ENCODE measurements at places on chromosomes 6 and 20. TPM values are rescaled to one million over a fixed set of nuclear protein-coding genes. Genes with fewer than 3 reads are reported as not detected.
A peak's percentile ranks its signal among the peaks of the same experiment; 100 is the strongest.

GRCh38 chr6:111087106-111087835 is at the start of gene SLC16A10:
Gene SLC16A10 (plus strand): TSS chr6:111087503. CDS start chr6:111087753, 250 bp downstream.
- no peaks in the 10 kb centered on the region for H3K36me3 ChIP-seq
- peaks cover 11% of the 10 kb centered on the region for H3K4me1 ChIP-seq
- peaks cover 7% of the 10 kb centered on the region for H3K27me3 ChIP-seq
- DNase-seq: peak; percentile 82

DNA sequence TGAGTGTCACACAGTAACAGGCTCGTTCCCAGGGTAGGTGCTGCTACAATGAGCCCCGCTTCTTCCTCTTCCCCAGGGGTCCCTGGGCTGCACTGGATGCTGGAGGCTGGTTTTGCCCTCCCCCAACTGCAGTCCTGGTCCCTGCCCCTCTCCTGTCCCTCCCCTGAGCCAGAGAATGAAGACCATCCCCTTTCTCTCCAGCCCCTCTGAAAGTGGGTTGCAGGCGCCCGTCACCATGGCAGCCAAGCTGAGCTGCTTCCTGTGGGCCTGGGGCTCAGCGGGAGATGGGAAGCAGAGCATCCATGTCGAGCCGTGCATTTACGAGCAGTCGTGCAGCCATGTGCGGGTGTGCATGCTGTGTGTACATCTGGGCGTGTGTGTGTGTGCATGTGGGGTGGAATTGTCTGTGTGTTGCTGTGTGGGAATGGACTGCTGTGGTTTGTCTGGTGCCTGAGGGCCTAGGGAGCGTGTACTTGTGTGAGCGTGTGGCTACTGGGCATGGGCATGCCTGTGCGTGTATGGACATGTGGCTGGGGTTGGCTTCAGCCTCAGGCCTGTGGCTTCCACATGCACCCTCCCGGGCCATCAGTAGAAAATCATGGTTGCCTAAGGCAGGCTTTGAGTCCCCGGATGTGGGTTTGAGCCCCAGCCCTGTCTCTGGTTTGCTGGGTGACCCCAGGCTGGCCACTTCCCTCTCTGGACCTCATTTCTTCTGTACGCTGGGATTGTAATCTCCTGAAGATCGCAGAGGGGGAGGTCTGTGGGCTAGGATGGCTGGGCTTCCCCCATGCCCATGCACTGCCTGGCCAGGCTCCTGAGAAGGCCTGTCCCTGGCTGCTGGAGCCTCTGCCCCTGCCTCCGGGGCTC is 48.8 kb downstream of the SRC start:
- DNase-seq: peak; percentile 38
- no peak overlapping the region for H3K4me3 ChIP-seq
- H3K27me3 ChIP-seq: no peaks in the 10 kb centered on the region
- no peak overlapping the region for H3K27ac ChIP-seq
- H3K36me3 ChIP-seq: no peaks in the 10 kb centered on the region

DNA sequence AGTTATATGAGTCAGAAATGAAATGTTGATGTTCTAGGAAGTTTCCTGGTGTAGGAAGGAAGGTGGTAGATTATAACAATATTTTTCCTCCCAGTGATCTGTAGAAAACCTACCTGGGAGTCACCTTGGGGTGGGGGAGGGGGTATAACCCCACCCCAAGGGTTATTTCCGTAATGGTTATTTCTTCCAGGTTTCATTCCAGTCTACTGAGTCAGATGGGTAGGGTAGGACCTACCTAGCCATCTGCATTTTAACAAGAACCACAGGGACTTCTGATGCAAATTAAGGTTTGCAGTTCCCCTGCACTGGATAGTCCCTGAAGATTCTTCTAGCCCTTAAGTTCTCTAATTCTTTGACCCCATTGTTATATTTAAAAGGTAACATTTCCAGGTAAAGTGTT is 88.9 kb downstream of the ARMC2 start:
- no peak overlapping the region for H3K4me3 ChIP-seq
- no peaks in the 10 kb centered on the region for H3K36me3 ChIP-seq
- DNase-seq: no peak
- peaks cover 17% of the 10 kb centered on the region for H3K4me1 ChIP-seq

- H3K36me3 ChIP-seq: no peaks in the 10 kb centered on the region
- no peaks in the 10 kb centered on the region for H3K4me1 ChIP-seq
- H3K27me3 ChIP-seq: no peaks in the 10 kb centered on the region
- no peak overlapping the region for H3K4me3 ChIP-seq
- no peak overlapping the region for H3K27ac ChIP-seq
These were observed 159.9 kb downstream of the EYA2 start for GRCh38 chr20:47054506-47054905.

SLC17A1 gene
- not detected for total RNA-seq

DNA sequence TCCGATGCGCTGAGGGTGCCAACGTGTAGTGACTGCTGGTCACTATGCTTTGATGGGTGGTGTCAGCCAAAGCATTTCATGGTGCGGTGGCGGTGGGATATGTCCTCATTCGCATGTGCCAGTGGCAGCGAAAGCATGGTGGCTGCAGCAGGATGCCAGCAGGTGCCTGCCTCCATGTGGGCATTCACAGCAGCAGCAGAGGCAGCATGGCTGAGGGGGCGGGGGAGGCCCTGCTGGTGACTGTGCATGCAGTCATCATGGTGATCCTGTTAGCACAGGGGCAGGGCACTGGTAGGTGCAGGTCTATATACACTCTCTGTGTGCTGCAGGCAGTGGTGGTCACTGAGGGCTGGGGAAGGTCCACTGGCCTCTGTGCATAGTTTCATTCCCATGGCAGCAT is 22.0 kb downstream of the FIG4 start:
- no peaks in the 10 kb centered on the region for H3K4me1 ChIP-seq
- H3K27ac ChIP-seq: no peak overlapping the region
- peak; percentile 47 for DNase-seq
- no peak overlapping the region for H3K4me3 ChIP-seq
- no peaks in the 10 kb centered on the region for H3K27me3 ChIP-seq

GRCh38 chr20:4581838-4582237 is 139.9 kb upstream of the PRND start:
- no peak overlapping the region for H3K4me3 ChIP-seq
- H3K27me3 ChIP-seq: no peaks in the 10 kb centered on the region
- H3K36me3 ChIP-seq: no peaks in the 10 kb centered on the region
- DNase-seq: no peak

GRCh38 chr6:123777563-123777962 is 26.1 kb upstream of the NKAIN2 start:
- no peaks in the 10 kb centered on the region for H3K4me1 ChIP-seq
- no peaks in the 10 kb centered on the region for H3K36me3 ChIP-seq
- H3K27ac ChIP-seq: no peak overlapping the region

OOEP gene
- total RNA-seq: not detected

DNA sequence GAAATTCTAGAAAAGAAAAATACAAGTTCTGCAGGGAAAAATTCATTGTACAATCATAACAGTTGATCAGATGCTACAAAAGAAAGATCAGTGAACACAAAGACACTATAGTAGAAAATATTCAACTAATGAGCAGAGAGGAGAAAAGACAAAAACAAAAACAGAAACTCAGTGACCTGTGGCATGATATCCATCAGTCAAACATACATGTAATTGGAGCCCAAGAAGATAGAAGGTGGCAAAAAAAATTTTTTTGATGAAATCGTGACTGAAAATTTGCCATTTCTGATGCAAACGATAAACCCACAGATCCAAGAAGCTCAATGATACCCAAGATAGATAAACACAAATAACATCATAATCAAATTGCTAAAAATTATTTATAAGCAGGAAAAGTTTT is 13.1 kb upstream of the FOXQ1 start:
- H3K36me3 ChIP-seq: no peaks in the 10 kb centered on the region
- peaks cover 3% of the 10 kb centered on the region for H3K27me3 ChIP-seq
- no peak overlapping the region for H3K4me3 ChIP-seq
- H3K4me1 ChIP-seq: no peaks in the 10 kb centered on the region
- DNase-seq: no peak

DNA sequence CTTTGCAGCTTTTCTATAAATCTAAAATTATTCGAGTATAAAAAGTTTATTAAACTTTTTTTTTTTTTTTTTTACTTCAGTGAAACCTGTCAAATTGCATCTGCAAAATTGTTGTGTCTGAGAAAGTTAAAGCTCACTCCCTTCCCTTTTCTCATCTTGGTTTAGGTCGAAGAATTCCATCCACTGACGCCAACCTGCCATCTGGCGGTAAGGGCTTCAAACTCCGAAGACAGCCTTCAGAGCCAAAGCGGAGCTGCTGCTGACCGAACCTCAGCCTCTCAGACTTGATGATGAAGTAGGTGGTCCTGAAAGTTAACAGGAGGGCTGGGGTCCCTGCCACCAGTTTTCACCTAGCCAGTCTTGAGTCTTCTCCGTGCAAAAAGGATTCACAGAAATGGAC is 29.6 kb upstream of the VAPB start:
- H3K4me3 ChIP-seq: no peak overlapping the region
- no peak overlapping the region for H3K27ac ChIP-seq
- no peak for DNase-seq

GRCh38 chr6:138007014-138007472 is 100.2 kb downstream of the PERP start:
- H3K4me3 ChIP-seq: no peak overlapping the region
- H3K36me3 ChIP-seq: no peaks in the 10 kb centered on the region
- H3K27ac ChIP-seq: no peak overlapping the region
- DNase-seq: no peak

All from psoas muscle (tissue), 8 donors.